ENCODE measurements at places on chromosomes 7 and 10.

GRCh38 chr7:155555116-155555695 lies 8.8 kb upstream of the CNPY1 start:
- no peak for DNase-seq

GRCh38 chr10:77403761-77404160 lies 233.8 kb downstream of the KCNMA1 start:
- no peak for DNase-seq

GRCh38 chr10:102202386-102202785 lies 23.7 kb upstream of the ELOVL3 start:
- no peak for DNase-seq

DNA sequence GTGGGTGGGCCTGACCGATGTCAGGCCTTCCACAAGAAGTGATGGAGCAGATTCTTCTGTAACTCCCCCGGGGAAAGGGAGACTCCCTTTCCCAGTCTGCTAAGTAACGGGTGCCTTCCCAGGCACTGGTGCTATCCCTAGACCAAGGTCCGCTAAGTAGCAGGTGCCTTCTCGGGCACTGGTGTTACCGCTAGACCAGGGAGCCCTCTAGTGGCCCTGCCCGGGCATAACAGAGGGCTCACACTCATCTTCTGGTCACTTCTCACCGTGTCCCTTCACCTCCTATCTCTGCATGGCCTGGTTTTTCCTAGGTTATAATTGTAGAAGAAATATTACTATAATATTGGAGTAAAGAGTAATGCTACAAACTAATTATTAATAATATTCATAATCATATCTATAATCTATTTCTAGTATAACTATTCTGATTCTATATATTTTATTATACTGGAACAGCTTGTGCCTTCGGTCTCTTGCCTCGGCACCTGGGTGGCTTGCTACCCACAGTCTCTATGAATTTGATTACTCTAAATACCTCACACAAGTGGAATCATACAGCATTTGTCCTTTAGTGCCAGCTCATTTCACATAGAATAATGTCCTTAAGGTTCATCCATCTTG lies 1378.7 kb downstream of the XPNPEP1 start:
- DNase-seq: no peak

- DNase-seq: no peak
Observed at GRCh38 chr10:90816466-90816865, 41.4 kb downstream of the HTR7 start.

DNA sequence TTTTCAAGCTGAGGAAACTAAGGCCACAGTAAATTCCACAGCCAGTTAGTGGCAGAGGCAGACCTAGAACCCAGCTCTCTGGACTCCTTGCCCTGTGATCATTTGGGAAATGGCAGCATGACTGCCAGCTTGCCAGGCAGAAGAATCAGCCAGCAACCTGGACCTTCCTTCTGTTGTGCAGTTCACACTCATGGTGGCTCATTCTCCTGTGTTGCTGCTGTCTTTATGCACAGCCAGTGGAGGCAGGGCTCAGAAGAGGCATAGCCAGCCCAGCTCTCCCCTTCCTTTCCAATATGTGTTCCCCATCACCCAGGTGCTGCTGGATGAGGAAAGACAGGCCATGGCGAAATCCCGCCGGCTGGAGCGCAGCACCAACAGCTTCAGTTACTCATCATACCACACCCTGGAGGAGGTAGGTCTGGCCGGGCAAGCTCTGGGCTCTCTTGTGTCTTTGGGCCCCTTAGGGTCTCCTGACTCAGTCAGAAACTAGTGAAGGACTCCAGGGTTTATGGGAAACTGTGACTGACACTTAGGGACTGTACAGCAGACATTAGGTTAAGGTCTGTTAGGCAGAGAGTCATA lies 14.8 kb downstream of the CPA5 start:
- DNase-seq: no peak

DNA sequence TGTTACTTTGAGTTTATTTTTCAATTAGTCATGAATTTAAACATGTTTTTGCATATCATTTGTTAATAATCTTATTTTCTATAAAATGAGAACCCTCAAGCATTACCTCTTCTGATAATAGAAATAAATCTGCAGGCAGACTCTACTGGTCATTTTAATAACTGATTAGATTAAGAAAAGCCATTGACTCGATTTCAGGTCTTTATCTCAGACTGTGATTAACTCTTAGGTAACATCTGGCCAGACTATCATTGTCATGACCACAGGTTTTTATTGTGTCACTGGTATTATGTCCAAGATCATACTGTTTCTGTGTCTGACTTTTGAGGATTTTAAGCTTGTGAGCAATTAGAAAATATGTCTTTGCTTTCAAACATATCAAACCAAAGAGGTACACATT lies 83.6 kb upstream of the SLC13A1 start:
- no peak for DNase-seq

DNA sequence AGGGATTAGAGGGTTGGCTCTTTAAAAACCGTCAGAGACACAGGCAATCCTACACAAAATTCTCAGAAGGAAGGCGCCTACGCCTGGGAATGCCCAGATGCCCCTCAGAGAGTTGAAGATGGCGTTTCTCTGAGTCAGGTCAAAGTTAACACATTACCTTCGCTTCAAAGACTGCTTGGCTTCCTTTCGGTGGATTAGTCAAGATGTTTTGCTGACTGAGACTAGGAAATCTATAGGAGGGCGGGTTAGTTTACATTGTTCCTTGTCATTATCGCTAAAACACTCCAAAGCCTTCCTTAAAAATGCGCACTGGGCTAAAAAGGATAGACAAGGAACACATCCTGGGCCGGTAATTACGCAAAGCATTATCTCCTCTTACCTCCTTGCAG lies 995 bp upstream of the CFTR start:
- no peak for DNase-seq

GRCh38 chr10:43815181-43815885 lies 166.7 kb upstream of the ZNF32 start:
- no peak for DNase-seq

- no peak for DNase-seq
Observed at GRCh38 chr7:151808400-151809145, 68.3 kb downstream of the PRKAG2 start.

DNA sequence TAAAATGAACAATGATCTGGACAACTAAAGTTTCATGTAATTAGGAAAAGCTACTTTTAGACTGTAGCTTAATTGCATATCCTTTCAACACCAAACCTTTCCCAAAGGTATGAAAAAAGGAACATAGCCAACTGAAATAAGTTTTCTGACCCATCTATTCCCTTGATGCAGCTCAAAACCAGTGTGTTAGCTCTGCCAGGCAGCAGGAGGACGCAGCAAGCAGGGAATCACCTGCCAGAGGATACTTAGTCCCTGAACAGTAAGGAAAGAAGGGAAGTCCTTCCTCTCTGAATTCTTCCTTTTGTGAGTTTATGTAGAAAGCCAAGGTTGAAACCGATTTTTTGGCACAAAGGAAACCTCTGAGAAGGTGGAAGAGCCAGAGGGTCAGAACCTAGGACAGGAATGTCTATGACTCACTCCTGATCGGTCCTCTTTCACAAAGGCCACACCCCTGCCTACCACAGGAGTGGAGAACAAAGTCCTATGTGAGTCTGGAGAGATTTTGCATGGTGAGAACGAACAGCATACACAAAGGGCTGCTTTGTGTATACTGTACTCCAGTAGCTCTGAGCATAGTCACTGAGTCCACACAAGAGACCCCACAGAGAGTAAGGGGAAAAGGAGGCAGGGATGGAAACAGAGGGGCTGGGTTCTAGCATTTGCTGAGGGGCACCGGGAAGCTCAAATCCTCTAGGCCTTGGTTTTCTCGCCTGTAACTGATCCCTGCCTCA lies 68.8 kb upstream of the GSDME start:
- no peak for DNase-seq

DNA sequence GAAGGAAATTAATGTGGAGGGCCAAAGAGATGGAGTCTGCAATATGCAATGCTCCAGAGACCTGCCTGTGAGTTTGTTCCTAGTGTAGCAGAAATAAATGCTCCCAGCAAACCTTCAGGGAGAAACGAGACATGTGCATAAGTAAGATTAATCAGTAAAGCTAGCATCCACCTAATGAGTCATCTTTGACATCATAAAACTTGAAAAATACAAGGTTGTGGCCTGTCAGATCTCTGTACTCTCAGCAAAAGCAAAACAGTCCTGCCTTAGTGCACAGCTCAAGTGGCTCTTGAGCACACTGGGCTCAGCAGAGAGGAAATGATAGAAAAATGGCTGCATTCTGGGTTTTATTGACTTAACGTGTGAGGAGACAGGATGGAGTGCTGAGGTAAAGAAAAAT lies 32.5 kb upstream of the ERCC6 start:
- no peak for DNase-seq

DNA sequence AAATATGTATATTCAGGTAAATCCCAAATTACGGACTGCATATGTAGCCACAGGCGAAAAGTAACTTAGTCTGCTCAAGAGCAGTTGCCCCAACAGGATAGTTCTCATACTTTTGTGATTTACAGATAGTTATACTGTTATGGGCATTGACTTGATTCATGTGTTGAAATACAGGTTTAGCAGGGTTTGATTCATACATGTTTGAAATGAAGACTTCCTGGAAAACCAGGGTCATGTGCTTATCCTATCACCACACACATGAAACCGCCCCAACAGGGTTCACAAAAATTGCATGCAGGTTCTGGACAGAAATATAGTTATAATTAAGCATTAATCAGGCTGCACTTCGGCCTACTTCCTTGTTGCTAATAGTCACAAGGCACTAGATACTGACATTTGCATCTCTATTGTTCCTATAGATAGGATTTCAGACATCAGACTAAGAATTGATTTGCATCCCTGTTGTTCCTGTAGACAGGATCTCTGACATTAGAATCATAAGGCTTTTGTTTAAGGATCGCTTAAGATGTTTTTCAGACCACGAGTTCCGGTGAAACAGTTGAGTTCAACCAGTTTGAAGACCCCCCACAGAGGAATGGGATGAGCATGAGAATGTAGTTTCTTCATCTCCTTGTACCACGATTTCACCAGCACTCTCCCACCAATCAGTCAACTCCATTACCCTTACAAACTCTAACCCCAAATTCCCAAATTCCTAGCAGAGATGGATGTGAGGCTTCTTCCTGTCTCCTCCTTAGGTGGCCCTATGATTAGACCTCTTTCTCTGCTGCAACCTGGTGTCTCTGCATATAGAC lies 2.0 kb upstream of the ZNF398 start:
- no peak for DNase-seq

- no peak for DNase-seq
Observed at GRCh38 chr10:53957401-53957800, 843.6 kb downstream of the PCDH15 start.

DNA sequence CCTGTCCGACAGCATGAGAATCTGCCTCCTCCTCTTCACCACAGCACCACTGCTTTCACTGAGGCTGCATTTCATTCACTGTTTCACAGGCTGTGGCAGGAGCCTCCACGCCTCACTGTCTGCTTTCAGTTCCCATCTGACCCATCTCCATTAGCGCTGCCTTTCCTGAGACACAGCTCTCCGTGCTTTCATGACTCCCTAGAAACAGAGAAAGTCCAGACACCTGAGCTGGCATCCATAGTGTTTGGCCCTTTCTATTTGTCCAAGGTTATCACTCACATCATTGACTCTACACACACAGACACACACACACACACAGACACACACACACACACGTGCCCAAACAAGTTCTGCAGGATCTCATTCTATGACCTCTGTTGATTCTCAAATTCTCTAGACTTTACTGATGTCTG lies 5.2 kb downstream of the LGI1 start:
- no peak for DNase-seq

DNA sequence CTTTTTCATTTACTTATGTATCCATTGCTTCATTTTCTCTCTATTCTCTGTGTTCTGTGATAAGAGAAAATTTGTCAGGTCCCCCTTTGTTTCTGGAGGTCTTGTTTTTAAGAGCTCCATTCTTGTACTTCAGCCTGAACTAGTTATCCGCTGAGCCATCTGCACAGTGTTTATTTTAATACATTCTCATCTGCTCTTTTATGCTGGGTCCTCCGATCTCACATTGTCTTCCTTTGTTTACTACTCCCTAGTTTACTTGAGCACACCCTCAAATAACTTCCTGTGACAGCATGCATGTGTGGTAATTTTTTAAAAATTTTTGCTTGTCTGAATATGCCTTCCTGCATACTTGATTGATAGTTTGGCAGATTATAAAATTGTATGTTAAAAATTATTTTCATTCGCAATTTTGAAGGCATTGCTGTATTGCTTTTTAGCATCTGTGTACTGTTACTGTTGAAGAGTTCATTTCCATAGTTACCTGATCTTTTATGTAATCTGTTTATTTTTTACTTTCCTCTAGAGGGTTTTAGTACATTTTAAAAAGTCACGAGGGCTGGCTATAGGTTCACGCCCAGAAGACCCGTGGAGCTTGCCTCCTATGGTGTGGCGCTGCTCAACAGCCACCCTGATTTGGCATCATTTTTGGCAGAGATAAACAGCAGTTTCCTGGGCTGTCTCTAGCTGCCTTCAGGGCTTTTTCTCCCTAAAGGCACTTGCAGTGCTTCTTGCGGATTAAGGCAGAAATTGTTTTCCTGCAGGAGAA lies 31.9 kb downstream of the RSBN1L start:
- DNase-seq: no peak

DNA sequence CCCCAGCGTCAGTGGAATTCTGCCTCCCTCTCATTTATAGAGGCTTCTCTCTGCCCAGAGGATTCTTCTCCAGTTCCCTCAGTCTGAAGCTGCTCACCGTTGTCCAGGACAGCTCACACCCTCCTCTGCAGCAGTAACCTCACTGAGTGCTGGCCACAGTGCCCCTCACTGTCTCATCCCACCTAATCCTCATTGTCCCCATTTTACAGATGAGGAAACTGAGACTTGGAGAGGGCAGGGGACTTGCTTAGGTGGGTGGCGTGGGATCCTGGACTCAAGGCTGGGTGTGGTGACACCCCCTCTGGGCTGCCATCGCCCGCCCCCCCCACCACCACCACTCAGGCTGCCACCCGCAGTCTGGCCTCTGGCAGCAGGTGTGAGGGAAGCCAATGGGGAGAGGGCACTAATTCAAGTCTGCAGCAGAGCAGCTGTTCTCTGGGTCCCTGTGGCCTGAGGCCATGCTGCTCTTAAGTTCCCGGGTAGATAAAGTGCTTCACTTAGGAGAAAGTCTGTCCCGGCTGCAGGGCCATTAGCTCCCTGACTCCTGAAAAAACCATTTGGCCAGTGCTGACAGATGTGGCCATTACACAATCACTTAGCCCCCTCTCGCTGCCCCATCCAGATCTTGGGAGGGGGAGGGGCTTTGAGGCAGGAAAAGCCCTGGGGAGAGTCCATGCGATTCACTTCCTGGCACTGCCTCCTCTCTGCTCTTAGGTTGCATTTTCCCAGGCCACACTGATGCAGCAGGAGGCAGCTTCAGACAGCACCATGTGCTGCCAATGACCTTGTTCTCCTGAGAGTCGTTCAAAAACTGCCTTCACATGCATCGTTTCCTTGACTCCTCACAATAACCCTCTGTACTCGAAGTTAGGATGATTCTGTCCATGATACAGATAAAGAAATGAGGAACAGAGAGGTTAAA lies 36.3 kb downstream of the DRGX start:
- no peak for DNase-seq
